Glutamatergic neuron (in vitro differentiated cells): ENCODE measurements at places on chromosomes 4 and X. TPM values are rescaled to one million over a fixed set of nuclear protein-coding genes. Genes with fewer than 3 reads are reported as not detected.

The TMEM47 gene
- total RNA-seq: 2.8 TPM

The CDKL2 gene
- 1.6 TPM for total RNA-seq

The SMIM43 gene
- not detected for total RNA-seq

The THAP6 gene
- total RNA-seq: 31.0 TPM

The ANKRD17 gene
- 91.9 TPM for total RNA-seq

The HSD17B13 gene
- 0.25 TPM for total RNA-seq

The SSX2 gene
- not detected for total RNA-seq

The GCNA gene
- total RNA-seq: 2.5 TPM

The BRS3 gene
- not detected for total RNA-seq

- DNase-seq: no peak
- H3K36me3 ChIP-seq: no peaks in the 10 kb centered on the region
- no peaks in the 10 kb centered on the region for H3K4me1 ChIP-seq
- H3K27ac ChIP-seq: no peak overlapping the region
- H3K4me3 ChIP-seq: no peak overlapping the region
Measured at GRCh38 chr4:106530024-106530361, 161.4 kb upstream of the GIMD1 start.

DNA sequence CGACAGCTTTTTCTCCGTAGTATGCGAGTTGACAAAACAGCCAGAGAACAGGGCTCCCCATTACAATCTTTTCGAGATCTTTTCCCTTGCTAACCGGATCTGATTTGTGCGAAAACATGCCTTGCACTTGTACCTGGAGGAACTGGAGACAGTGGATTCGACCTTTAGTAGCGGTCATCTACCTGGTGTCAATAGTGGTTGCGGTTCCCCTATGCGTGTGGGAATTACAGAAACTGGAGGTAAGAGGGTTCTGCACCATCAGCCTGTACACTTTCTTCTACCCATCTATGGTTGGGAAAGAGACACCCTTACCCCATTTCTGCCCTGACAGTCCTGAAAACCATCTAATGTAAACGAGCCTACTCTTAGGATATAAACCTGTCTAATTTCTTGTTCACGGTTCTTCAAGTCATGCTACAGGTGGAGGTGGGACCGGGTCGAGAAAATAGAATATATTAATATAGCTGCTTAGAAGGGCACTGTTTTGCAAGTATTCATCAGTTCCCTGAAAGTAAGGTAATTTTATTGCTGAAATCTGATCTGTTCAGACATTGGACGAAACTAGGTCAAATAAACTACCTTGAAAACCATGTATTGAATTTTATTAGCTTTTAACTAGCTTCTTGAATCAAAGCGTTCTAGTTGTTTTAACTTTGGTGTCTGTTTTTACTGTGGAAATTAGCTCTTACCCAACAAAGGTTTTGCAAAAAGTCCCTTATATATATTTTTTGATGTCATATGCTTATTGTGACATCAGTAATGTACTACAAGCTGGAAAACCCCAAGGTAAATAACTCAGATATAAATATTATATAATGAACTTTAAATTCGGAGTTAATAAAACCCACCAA lies 869 bp downstream of the TMEM184C start:
- H3K27me3 ChIP-seq: peaks cover 4% of the 10 kb centered on the region
- no peaks in the 10 kb centered on the region for H3K36me3 ChIP-seq
- peaks cover 11% of the 10 kb centered on the region for H3K4me1 ChIP-seq
- H3K27ac ChIP-seq: peak overlapping the region; percentile 83
- no peak for DNase-seq
- H3K4me3 ChIP-seq: peak overlapping the region; percentile 95

DNA sequence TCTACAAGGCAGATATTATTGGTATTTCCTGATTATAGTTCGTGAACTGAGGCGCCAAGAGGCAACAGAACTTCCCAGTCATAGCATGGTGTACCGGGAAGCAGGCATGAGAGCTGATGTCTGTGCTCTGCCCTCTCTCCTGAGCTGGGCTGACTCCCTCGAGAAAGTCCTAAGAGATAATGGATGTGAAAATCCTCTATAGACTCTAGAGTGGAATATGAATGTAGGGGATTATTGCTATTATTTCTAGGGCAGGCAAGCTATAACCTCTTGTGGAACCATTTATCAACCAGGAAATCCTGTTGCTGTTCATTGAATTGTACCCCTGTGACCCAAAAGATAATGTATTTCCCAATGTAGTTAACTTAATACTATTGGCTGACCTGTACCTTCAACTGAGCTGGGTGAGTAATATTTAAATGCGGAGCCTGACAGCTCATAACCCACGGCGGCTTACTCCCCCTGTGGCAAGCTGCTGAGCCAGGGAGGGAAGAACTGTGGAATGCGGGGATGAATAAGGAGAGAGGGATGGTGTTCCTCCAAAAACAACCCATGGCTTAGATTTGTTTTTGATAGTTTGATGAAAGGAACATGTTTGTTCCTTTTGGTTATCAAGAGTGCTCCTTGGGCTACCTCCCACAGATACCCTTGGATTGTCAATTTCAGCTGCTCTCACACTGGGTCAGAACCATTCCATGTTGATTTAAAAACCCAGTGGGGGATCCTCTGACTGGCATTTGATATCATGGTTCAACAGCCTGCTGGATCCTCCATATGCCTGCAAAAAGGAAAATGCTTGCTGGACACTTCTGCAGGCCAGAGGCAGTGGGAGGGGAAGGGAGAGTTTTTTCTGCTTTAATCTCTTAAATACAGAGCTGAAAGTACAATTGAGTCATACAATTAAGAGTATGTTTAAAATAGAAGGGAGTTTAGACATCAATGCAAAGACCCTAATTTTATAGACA lies 339.0 kb upstream of the BOD1L1 start:
- peaks cover 4% of the 10 kb centered on the region for H3K27me3 ChIP-seq
- no peak overlapping the region for H3K27ac ChIP-seq
- peak; percentile 19 for DNase-seq
- peaks cover 13% of the 10 kb centered on the region for H3K4me1 ChIP-seq

DNA sequence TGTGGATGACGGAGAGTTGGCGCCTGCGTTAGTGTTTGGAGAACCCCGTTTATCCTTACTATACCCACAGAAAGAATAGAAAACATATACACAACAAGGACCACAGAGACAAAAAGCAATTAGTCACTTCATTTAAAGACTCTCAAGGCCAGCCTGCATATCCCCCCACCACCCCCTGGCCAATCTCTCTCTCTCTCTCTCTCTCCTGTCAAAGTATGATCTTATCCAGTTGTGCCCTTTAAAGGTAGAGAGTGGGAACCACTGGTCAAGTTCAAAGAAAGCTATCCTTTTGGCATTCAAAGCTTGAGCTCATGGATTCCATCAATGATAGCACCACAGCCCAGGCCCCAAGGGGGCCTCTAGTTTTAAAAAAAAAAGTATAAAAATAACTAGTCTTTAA lies 180.3 kb upstream of the MBNL3 start:
- DNase-seq: no peak
- no peak overlapping the region for H3K27ac ChIP-seq
- H3K27me3 ChIP-seq: peaks cover 1% of the 10 kb centered on the region
- peaks cover 2% of the 10 kb centered on the region for H3K4me1 ChIP-seq

DNA sequence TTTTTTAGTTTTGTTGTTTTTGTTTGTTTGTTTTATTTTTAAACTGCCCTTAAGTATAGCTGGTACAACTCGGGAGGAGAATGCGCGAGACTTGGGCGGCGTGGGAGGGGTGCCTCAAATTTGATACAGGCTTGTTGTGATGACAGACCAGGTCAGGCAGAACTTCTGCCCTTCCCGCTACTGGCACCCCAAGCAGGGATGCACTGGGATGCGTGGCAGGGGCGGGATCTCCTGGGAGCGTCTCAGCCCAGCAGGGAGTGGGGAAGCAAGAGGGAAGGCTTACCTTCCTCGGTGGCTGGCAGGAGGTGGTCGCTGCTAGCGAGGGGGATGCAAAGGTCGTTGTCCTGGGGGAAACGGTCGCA lies 851 bp downstream of the SFRP2 start:
- DNase-seq: peak; percentile 27
- peaks cover 23% of the 10 kb centered on the region for H3K27me3 ChIP-seq
- peak overlapping the region; percentile 86 for H3K4me3 ChIP-seq

DNA sequence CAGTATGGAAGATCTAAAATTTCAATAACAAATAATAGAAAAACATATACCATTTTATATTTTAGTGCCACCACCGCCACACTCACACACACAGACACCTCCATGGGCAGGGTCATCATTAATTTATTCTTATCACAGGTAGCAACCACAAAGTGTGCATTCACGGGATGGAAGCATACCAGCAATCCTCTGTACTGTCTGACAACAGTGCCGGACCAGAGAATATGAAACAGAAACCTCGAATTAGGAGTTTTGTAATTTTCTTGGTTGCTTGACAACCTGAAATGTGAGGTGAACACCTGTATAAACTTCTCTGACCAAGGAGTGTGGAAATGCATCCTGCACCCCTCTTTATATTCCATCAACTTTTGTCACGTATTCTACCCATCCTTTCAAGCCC lies 213.9 kb upstream of the KCNIP4 start:
- no peak overlapping the region for H3K4me3 ChIP-seq
- peaks cover 2% of the 10 kb centered on the region for H3K36me3 ChIP-seq
- peaks cover 10% of the 10 kb centered on the region for H3K4me1 ChIP-seq
- no peak overlapping the region for H3K27ac ChIP-seq

- H3K27ac ChIP-seq: no peak overlapping the region
- no peak for DNase-seq
- peaks cover 4% of the 10 kb centered on the region for H3K4me1 ChIP-seq
- peaks cover 2% of the 10 kb centered on the region for H3K27me3 ChIP-seq
Measured at GRCh38 chrX:11287505-11287904, 5.7 kb upstream of the AMELX start.

GRCh38 chr4:16129336-16129735 lies 45.5 kb upstream of the PROM1 start:
- no peak overlapping the region for H3K27ac ChIP-seq
- no peak for DNase-seq
- H3K27me3 ChIP-seq: no peaks in the 10 kb centered on the region
- no peak overlapping the region for H3K4me3 ChIP-seq
- peaks cover 7% of the 10 kb centered on the region for H3K4me1 ChIP-seq
- peaks cover 1% of the 10 kb centered on the region for H3K36me3 ChIP-seq

DNA sequence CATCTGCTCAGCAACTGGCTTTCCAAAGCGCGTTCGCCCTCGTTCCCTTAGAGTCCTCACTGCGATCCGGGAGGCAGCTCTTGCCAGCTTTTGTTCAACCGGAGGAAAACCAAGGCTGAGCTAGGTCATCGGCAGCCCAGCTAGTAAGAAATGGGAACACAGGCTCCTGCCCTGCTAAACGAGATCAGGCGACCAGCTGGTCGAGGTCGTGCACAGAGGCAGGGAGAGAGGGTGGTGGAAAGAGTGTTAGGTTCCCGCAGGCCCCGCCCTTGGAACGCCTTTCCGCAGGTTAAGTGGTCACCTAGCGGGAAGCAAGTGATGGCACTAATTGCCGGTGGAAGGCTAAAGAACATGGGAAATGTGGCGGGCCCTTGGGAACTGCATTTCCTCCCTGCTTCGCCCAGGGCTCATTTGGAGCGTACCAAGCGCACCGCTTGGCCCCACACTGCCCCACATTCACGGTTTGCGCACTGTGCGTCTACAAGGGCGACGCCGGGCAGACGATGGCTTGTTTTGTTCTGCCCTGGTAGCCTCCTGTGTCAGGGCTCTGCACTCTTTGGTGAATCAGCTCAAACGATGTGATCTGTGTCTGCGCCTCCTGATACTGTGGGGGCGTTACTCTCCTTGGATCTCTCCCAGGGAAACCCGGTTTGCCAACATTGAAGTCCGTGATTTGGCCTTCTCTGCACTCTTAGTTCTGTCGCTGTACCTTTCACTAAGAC lies 7.2 kb upstream of the PRDM8 start:
- H3K27me3 ChIP-seq: peaks cover 25% of the 10 kb centered on the region
- peak overlapping the region; percentile 81 for H3K4me3 ChIP-seq
- H3K27ac ChIP-seq: no peak overlapping the region
- H3K36me3 ChIP-seq: no peaks in the 10 kb centered on the region
- H3K4me1 ChIP-seq: peaks cover 41% of the 10 kb centered on the region

DNA sequence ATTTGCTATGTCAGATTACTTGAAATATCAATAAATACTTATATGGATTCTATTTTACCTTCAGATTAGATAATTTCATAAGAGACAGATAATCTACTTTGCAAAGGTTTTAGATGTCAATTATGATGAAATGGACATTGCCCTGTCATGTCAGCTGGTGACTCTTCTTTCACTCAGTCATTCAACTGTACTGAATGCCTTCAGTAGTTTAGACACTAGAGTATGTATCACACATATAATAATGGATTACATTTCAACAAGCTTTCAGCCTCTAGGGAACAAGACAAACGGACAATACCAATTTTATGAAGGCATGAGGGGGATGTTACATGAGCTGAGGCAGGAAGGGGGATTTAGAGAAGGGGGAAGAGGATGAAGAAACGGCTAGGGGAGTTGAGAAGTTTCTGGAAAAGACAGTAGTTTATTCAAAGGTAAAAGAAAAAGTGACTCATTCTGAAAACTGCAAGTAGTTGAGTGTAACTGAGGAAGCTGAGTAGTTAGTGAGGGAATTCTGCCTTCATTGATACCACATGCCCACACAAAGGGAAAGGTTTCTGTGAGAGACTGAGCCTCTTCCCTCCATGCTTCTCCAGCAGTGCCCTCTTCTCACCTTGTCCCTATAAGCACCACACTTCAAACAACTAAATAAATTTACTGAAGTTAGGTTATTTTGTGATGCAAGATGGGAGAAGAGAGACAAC lies 25.7 kb downstream of the SLC9B2 start:
- H3K27me3 ChIP-seq: no peaks in the 10 kb centered on the region
- H3K36me3 ChIP-seq: no peaks in the 10 kb centered on the region
- no peaks in the 10 kb centered on the region for H3K4me1 ChIP-seq
- no peak overlapping the region for H3K27ac ChIP-seq

DNA sequence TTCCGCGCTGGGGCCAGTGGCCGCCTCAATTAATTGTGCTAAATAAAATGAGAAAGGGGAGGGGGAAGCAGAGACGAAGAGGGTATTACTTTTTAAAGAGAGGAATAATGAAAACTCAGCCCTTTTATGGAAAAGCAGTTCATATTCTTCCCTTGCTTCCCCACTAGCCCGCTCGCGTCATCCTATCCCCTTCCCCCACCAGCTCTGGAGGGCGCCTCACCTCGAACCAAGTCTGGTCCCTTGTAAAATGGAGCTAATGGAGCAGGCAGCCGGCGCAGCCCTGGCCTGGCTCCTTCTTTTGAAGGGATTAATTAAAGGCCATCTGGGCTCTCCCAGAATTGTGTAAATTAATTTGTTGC lies 511 bp upstream of the NKX6-1 start:
- no peak for DNase-seq
- peak overlapping the region; percentile 93 for H3K4me3 ChIP-seq
- H3K4me1 ChIP-seq: peaks cover 14% of the 10 kb centered on the region
- no peak overlapping the region for H3K27ac ChIP-seq

GRCh38 chr4:35604252-35604651 lies 640.1 kb downstream of the ARAP2 start:
- no peaks in the 10 kb centered on the region for H3K36me3 ChIP-seq
- H3K27me3 ChIP-seq: no peaks in the 10 kb centered on the region
- DNase-seq: no peak
- no peaks in the 10 kb centered on the region for H3K4me1 ChIP-seq
- H3K27ac ChIP-seq: no peak overlapping the region
